ENCODE measurements at places on chromosomes 4 and X.

DNA sequence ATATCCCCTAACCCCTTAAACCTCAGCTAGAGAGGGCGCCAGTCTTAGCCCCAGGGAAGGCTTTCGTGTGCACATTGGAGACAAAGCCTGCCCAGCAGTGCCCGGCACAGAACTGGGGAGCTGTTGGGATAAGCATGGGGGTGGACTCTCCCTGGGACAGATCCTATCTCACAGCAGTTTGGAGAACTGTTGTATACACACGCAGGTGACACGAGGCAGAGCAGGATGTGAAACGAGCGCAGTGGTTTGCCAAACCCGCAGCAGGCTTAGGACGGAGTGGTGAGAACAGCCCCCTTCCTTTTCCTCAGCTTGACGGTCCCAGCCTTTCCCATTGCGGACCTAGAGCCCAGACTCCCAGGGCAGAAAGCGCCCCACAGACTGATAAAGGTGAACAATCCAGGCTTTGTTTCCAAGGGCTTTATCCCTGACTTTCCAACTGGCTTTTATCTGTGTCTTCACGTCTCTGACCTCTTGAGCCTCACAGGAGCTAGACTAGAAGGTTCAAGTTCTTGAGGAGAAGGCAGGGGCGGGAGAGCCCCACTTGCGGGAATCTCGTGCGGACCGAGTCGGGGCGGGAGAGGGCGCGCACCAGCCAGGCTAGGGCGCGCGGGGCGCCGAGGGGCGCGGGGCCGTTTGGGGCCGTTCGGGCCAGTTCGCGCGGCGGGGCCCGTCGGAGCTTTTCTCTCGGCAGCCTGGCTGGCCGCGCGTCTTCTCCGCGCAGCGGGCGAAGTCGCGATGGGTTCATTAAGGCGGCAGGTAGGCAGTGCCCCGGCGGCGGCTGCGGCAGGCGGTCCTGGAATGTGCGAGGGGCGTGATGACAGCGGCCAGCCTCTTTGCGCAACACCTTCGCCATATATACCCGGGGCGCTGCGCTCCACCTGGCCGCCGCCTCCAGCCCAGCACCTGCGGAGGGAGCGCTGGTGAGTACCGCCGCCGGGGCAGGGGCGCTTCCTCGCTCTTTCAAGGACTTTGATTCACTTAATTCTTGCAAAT lies at the start of gene SLC34A2:
Gene SLC34A2 (plus strand): TSS at position 881 of the 993 bp plus-strand sequence. CDS start 6,650 bp downstream, outside the sequence.
- no peak for DNase-seq

GRCh38 chr4:53019485-53020382 lies 157.6 kb downstream of the RASL11B start:
- DNase-seq, result no peak

- no peak for DNase-seq
These were observed 95.3 kb downstream of the GRID2 start for GRCh38 chr4:92399032-92399431.

- no peak for DNase-seq
These were observed 915 bp upstream of the RAB33B start for GRCh38 chr4:139453041-139453370.

- no peak for DNase-seq
These were observed 35.6 kb downstream of the COL25A1 start for GRCh38 chr4:109266891-109267290.

DNA sequence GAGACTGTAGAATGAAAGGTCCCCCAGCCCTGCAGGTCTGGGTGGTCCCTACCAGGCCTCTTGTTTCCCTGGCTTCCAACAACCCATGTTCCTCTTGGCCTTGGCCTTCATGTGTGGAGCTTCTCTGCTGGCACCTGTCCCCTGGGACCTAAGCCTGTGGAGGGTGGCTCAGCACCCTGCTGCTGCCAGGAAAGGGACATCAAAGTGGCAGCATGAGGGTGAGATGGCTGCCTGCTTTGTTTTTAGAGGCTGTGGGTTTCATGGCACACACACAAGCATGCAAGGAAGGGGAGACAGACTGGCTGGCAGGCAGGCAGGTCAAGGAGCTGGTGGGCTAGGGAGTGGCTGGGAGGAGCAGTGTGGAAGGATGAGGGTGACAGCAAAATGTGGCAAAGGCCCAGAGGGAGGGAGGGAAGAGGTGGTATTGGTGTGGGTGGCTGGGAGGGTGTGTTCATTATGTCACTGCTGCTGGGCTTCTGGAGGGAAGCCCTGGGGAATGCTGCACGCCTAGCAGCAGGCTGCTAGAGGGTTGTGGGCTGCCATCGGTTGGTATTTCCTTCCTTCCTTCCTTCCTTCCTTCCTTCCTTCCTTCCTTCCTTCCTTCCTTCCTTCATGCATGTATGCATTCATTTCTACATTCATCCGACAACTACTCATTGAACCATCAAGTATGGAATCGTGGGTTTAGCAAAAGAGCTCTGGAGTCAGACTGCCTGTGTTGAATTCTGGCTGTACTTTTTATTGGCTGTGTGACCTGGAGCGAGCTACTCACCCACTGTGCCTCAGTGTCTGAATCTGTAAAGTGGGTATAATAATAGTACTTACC lies 128.7 kb upstream of the PJA1 start:
- DNase-seq, result no peak

DNA sequence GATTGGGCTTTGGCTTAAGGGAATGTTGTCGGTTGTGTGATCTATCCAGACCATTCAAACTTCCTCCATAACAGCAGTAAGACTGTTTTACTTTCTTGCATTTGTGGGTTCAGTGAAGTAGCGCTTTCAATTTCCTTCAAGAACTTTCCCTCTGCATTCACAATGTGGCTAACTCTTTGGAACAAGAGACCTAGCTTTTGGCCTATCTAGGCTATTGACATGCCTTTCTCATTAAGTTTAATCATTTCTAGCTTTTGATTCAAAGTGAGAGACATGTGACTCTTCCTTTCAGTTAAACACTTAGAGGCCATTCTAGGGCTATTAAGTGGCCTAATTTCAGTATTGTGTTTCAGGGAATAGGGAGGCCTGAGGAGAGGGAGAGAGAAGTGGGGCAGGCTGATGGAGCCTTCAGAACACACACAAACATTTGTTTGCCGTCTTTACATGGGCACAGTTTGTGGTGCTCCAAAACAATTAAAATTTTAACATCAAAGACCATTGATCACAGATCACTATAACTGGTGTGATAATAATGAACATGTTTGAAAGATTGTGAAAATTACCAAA lies 34.1 kb downstream of the ADH5 start:
- DNase-seq, result no peak

GRCh38 chr4:33080275-33080674 lies 2360.1 kb downstream of the PCDH7 start:
- DNase-seq, result no peak

DNA sequence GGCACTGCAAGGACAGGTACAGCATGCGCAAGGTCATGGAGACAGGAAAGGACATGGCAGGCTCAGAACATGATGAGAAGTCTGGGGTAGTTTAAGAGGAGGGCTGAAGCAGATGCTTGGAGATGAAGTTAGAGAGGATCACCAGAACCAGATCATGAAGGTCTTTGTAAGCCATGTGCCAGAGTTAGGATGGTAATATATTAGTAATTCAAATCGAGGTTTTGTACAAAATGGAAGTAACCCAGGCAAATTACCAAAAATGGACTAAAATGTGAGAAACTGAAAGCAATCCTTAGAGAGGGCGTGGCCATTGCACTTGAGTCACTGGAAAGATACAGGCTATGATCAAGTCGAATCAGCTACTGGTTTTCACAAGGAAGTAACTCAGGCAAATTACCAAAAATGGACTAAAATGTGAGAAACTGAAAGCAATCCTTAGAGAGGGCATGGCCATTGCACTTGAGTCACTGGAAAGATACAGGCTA lies 13.5 kb downstream of the RXFP1 start:
- peak; percentile 41 for DNase-seq

- no peak for DNase-seq
These were observed 49.8 kb downstream of the NPY5R start for GRCh38 chr4:163393471-163393870.

DNA sequence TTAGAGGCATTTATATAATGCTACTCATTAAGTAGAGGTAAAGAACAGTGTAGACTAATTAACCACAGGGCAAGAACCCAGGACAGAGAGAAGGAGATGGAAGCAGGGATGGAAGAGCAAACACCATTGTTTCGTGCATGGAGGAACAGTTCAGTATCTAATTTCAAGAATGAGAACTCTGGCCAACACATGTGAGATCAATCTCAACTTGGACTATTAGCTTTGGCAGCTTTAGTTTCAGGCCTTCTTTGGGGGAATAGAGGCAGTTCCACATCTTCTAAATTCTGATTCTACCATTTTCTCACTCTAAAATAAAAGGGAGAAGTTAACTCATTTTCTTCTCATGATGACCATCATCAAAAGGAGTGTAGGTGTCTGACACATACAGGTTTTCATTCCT lies 207.0 kb downstream of the LDB2 start:
- DNase-seq, result no peak

- no peak for DNase-seq
These were observed 499 bp upstream of the NFXL1 start for GRCh38 chr4:47914926-47915237.

DNA sequence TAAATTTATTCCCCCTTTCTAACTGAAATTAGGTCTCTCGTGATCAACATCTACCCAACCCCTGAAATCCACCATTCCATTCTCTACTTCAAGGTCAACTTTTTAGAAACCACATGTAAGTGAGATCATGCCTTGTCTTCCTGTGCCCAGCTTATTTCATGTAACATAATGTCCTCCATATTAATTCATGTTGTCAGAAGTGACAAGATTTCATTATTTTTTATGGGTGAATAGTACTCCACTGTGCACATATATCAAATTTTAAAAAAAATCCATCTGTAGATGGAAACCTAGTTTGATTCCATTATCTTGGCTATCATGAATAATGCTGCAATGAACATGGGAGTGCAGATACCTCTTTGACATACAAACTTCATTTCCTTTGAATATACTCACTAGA lies 1.5 kb downstream of the PPID start:
- no peak for DNase-seq

GRCh38 chr4:37803348-37803973 lies 23.0 kb upstream of the PGM2 start:
- DNase-seq, result no peak

- no peak for DNase-seq
These were observed 67.9 kb upstream of the SHISA3 start for GRCh38 chr4:42329421-42329820.

- no peak for DNase-seq
These were observed 612 bp upstream of the RRAGB start for GRCh38 chrX:55716937-55717336.

GRCh38 chr4:48692897-48693296 lies 87.2 kb downstream of the FRYL start:
- DNase-seq, result no peak

GRCh38 chr4:111610681-111611080 lies 534.6 kb upstream of the FAM241A start:
- no peak for DNase-seq

DNA sequence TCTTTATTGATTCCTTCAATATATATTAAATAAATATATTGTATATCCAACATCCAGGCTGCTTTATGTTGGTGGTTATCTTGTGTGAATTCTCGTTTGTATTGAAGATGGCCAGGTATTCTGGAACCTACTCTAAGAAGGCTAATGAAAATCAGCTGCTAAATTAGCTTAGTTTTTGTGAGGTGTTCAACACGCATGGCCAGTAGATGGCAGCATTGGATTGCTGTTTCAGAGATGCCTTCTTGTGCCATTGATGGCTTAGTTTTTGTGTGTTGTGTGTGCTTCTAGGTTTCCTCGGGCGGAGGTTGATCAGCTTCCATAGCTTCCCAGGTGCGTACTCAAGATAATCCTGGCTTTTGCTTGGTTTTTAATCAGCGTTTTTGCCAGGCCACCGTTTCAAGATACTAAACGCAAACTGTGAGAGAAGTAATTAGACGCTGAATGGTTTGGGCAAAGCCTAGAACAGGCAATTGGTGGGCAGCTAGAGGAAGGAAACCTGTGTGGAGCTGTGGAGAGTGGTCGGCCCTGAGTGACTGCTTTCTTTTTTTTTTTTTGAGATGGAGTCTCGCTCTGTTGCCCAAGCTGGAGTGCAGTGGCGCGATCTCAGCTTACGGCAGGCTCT lies 15.1 kb downstream of the NOCT start:
- DNase-seq, result peak; percentile 62

- no peak for DNase-seq
These were observed 161.3 kb upstream of the MAGEB18 start for GRCh38 chrX:25976683-25977310.

DNA sequence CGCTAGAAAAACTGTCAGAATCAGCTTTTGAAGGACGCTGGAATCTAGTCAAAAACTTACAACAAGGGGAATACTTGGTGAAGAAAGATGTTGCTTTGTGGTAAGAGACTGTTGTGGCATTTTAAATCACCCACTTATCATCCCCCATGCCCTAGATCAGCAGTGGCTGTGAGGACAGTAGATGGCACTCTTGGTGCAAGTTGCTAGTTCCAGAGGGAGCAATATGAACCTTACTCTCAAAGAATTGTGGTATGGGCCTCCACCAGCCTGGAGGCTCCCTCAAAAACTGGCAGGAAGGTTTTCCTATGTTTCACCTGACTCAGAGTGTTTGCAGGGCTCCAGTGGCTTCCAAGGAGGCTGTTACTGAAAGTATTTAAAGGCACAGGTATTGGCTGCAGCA lies 37.7 kb upstream of the SLC16A2 start:
- DNase-seq, result peak; percentile 6

DNA sequence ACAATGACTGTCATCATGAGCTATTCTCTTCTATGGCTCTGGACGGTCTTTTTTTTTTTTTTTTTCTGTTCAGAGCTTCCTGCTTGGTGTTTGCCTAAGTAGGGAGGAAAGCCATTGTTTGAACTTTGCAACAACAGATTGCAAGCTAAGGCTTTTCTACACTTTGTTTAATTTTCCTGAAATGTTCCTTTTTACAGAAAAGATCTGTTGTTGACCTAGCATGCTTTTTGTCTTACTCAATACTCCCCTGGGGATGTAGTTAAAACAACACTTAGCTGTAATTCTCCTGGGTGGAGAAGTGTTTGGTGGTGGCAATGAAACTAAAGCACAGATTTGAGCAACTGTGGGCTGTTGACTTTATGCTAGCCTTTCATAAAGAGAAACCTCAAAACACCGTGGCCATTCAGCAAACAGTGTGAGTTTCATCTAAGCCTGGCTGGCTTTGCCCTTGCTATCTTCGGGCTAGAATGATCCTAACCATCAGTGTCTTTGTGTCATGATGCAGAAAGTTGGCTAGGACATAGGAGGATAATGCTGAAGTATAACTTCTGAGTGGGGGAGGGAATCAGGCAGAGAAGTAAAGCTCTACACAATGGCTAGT lies 110.5 kb downstream of the ANXA3 start:
- no peak for DNase-seq

DNA sequence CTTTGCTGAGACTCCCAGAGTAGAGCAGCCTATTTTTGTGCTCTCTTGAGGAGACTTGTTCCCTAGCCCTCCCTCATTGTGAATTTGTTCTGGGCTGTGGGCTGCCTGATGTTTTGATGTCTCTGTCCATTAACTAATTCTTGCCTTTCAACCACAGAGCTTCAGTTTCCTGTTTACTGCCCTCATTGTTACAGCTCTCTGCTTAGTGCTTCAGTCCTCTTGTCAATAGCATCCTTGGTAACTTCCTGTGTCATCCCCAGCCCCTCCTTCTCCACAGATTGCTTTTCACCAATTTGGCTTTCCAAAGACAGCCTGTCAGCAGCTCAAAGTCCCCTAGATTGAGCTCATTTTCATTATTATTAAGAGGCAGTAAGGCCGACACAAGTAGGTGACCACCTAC lies 69.9 kb downstream of the COX7B2 start:
- DNase-seq, result no peak

All from stimulated activated CD4-positive, alpha-beta T cell treated with anti-CD3 and anti-CD28 coated beads, Interleukin-1b, Interleukin-23, amount 100 ng/mL, for 48 hours (primary cell).